ENCODE measurements at places on chromosomes 2 and 18.

GRCh38 chr2:192194265-192194865, 368 bp downstream of the TMEFF2 start:
- DNase-seq = peak; percentile 43

DNA sequence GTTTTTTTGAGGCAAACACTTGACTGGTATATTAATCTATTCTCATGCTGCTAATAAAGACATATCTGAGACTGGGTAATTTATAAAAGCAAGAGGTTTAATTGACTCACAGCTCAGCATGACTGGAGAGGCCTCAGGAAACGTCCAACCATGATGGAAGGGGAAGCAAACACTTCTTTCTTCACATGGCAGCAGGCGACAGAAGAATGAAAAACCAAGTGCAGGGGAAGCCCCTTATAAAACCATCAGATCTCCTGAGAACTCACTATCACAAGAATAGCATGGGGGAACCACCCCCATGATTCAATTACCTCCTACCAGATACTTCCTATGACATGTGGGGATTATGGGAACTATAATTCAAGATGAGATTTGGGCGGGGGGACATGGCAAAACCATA, 136.2 kb upstream of the MAPRE2 start:
- DNase-seq = no peak

GRCh38 chr18:13213036-13213795, 5.3 kb upstream of the LDLRAD4 start:
- no peak for DNase-seq

DNA sequence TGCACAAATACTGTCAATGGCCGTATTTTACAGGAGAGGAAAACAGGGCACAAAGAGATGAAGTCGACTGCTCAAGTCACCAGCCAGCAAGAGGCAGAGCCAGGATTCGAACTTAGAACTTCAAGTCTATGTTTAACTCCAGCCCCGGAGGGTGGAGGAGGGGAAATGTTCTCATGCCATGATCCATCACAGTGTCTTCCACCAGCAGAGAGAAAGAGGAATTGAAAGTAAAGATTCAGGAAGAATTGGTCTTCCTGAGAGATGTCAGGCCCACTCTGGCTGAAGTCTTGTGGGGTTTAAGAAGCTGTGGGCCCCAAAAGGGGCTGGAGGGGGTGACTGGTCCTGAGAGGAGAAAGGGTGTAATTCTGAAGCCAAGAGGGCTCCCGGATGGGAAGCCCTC, 260.0 kb downstream of the TNS1 start:
- no peak for DNase-seq

GRCh38 chr2:85215448-85216401, 82.5 kb downstream of the TCF7L1 start:
- DNase-seq = no peak
